NCI-H748 treated with DMSO at 0.1 percent for 48 hours (cell line): ENCODE measurements at places on chromosomes 7 and 10.

DNA sequence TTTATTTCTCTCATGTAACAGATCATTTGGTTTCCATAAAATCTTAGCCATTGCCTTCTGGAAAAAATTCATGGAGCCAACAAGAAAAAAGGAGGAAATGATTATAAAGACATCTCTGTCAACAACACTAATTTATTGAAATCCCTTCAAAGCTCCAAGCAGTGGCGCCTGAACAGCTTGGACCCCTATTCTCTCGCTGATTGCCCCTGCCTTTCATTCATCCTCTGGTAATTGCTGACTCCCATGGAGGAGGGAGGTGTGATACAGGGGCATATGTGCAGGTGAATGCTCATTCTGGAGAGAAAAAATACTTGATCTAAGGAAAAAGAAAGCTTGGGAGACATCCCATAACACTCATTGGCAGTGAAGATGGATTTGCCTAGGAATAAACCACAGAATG is 345.5 kb downstream of the FGFR2 start:
- no peak for DNase-seq

- DNase-seq = no peak
Observed at GRCh38 chr10:80144696-80145131, 12.2 kb downstream of the PLAC9 start.

GRCh38 chr7:5424749-5425506 is 1.3 kb upstream of the TNRC18 start:
- DNase-seq = peak; percentile 57

- DNase-seq = no peak
Observed at GRCh38 chr10:127298381-127298780, 102.0 kb upstream of the INSYN2A start.

- DNase-seq = no peak
Observed at GRCh38 chr10:17586821-17587234, 30.3 kb downstream of the HACD1 start.

DNA sequence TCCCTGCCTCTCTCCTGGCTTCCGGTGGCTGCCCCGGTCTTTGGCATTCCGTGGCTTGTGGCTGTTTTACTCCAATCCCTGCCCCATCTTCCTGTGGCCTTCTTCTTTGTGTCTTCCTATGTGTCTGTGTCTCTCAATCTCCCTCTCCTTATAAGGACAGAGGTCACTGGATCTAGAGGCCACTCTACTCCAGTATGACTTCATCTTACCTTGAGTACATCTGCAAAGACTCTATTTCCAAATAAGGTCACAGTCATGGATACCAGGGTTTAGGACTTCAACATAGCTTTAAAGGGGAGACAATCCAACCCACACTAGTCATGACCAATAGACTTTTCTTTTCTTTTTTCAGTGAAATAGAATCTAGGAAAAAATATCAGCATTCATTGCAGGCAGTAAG is 153.3 kb upstream of the INSYN2A start:
- no peak for DNase-seq

DNA sequence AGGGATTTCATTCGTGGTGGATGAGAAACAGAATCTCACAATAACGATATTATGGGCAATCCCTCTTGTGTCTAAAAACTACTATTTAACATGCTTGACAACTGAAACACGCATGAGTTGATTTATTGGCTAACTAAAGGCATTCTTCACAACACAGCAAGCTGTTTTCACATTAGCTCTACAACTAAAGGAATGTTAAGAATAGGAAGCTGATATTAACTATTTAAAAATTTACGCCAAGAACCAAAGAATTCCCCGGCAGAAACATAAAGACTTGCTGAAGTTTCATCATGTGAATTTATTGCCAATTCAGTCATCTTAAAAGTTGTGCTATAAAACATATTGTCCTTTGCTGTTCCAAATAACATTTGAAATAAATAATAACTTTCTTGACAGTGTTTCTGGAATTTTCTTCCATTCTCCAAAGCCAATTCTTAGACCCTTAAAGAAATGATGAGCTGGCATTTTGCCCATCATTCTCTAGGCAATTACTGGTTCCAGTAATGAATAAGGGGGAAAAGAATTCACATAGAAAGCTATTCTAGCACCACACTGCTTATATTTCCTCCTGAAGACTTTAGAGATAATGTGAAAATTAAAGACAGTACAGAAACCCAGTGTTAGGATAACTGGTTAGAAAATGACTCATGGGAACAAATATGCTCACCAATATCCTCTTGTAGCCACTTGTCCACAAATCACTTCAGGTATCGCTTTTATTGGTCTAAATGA is 233.1 kb downstream of the PARD3 start:
- no peak for DNase-seq

DNA sequence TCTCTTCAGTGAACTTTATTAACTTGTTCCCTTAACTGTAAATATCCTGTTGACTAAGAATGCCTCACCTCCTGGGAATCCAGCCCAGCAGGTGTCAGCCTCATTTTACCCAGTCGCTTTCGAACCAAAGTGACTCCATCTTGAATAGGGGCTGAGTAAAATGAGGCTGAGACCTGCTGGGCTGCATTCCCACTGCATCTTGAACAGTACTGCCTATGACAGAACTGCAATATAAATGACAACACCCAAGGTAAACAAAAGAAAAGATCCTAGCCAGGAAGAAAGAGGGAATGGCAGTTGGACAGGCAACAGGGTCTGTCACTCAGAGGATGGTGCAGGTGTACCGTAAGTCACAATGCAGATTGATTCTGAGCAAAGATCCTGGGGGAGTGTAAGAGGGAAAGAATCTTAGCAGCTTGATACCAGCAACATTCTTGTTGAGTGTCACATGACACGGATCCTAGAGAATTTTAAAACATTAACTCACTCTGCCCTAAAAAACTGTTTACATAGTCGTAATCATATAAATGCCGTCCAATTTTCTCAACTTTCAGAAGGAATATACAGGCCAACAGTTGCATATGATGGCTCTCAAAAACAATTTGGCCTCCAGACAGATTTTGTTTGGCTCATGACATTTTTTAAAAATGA is 4.4 kb upstream of the FAM107B start:
- no peak for DNase-seq

GRCh38 chr7:31695859-31696614 is 9.0 kb downstream of the PPP1R17 start:
- no peak for DNase-seq

- DNase-seq = no peak
Observed at GRCh38 chr10:125344573-125345171, 184.3 kb upstream of the CTBP2 start.

DNA sequence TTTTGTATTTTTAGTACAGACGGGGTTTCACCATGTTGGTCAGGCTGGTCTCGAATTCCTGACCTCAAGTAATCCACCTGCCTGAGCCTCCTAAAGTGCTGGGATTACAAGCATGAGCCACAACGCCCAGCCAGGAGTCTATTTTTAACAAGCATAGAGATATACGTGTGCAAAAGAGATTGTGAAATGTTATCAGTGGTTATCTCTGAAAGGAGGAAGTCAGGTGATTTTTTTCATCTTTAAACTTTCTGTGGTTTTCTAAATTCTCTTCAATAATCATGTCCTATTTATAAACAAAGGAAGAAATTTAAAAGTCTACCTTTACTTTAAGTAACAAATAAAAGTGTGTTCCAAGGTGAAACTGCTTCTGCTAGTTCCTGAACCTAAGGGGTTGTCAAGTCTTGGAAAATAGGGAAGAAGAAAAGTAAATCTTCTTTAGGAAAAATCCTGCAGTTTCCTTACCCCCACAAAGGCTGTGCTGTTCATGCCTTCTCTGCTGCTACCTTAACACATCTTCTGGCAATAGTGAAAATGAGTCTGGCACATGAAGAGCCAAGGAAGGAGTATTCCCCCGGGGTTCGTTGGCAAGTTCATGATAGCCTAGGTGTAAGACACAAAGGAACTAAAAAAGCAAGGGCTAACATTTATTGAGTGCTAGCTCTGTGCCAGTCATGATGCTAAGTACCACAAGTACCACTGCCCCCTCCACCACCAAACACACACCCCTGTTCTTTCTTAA is 51.1 kb downstream of the CYP26A1 start:
- no peak for DNase-seq

- no peak for DNase-seq
Observed at GRCh38 chr10:52477305-52477704, 163.2 kb downstream of the DKK1 start.
